ENCODE measurements at places on chromosomes 16 and 17.

DNA sequence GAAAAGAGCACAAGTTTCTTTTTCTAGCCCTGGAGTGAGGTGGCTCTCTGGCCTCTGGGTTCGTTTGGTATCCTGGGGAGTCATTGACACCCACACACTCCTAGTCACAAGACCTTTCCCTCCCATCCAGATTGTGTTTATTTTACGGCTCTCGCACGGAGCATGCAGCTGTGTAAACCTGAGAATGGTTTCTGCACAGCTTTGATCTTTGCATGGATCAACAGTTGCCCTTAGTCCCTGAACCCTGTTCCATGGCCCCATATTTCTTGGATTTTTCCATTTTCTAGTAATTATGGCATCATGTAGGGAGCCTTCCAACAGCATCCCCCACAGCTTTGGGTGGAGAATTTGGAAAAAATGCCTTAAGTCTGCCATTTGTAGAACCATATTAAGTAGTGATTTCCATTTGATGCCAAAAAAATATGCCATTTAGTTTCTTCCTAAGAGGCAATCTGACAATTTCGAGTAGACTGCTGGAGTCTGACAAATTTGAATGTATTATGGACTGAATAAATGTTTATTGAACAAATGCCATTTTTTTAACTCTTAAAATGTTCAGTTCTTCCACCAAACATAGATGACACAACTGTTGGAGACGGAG lies 197.7 kb downstream of the WWOX start:
- DNase-seq: no peak

- peak; percentile 77 for DNase-seq
These were observed 61.9 kb upstream of the CIBAR2 start for GRCh38 chr16:85173981-85174751.

GRCh38 chr17:40209404-40210093 lies 9.6 kb upstream of the WIPF2 start:
- DNase-seq: no peak

GRCh38 chr17:47875011-47875985 lies 20.7 kb upstream of the SP2 start:
- DNase-seq: no peak

GRCh38 chr17:35764123-35764991 lies 3.7 kb downstream of the C17orf50 start:
- DNase-seq: peak; percentile 91

- no peak for DNase-seq
These were observed 488.1 kb downstream of the XYLT1 start for GRCh38 chr16:16982614-16983013.

GRCh38 chr16:89052890-89053724 lies 40.5 kb upstream of the ACSF3 start:
- peak; percentile 66 for DNase-seq

DNA sequence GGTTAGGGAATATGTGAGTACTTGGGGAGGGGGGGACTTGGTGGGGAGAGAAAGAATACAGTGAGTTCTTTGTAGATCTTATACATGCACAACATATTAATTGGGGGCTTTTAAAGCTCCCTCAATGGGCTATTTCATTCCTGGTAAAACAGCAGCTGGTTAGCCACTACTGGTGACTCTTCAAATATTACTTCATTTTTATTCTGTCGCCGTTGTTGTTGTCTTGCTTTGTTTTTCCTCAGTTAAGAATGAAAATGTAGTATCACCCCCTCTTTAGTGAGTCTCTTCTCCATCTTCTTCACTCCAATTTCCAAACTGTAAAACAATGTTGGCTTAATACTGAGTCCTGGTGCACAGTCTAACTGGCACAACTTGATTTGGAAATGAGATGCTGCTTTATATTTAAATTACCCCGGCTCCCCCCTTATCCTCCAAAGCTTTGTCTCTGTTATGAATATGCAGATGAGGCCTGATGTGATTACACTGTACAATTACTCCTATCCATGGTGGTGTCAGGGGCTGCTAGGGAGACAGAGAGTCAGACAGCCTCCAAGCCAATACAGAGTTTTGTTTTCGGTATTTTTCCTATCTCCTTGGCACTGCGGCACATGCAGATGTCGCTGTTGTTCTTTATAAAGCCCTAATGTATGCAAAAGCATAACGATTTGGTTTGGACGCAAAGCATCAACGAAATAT lies 256.9 kb upstream of the PMFBP1 start:
- no peak for DNase-seq

GRCh38 chr17:65183736-65184135 lies 46.6 kb downstream of the RGS9 start:
- DNase-seq: peak; percentile 5

GRCh38 chr17:75273977-75274708 lies 3.1 kb upstream of the MIF4GD start:
- DNase-seq: peak; percentile 62

GRCh38 chr17:81200695-81201580 lies 21.8 kb downstream of the CEP131 start:
- peak; percentile 33 for DNase-seq

DNA sequence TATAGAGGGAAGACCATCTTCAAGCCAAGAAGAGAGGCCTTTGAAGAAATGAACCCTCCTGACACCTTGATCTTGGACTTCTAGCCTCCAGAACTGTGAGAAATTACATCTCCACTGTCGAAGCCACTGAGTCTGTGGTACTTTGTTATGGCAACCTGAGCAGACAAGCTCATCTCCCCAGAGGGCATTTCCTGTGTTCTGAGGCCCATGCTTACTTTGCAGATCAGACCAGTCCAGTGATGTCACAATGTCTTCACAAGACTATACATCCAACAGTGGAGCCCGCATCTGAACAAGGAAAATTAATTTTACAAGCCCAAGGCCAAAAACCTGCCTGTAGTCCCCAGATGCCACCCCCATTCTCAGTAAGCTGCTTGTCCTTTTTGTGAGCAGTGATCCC lies 14.8 kb upstream of the C17orf113 start:
- no peak for DNase-seq

DNA sequence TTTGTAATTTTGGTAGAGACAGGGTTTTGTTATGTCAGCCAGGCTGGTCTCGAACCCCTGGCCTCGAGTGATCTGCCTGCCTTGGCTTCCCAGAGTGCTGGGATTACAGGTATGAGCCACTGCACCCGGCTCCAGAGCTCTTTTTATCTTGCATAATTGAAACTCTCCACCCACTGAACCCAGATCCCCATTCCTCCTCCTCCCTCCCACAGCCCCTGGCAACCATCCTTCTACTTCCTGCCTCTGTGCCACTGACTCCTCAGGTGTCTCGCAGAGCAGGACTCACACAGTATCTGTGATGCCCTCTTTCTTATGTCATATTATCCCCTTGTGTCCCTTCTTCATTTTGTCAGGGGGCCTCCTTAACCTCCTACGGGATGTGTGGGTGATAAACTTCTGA lies 340.7 kb downstream of the SLC39A11 start:
- DNase-seq: no peak

GRCh38 chr17:83002118-83002805 lies 77.1 kb upstream of the METRNL start:
- no peak for DNase-seq

- no peak for DNase-seq
These were observed 131.0 kb upstream of the CIBAR2 start for GRCh38 chr16:85243308-85243707.

DNA sequence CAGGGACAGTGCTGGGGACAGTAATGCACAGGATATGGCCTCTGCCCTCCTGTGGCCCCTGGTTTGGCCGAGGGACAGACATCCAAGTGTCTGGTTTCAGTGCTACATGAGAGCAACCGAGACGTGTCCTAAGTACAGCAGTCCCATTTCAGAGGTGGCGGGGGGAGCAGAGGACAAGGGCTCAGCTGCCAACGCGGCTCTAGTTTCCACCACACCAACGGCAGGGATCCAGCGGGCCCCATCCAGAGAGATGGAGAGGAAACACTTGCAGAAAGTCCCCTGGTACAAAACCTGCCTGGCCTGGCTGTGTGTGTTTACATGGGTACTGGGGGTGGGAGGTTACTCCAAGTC lies 125.8 kb upstream of the SMURF2 start:
- DNase-seq: no peak

DNA sequence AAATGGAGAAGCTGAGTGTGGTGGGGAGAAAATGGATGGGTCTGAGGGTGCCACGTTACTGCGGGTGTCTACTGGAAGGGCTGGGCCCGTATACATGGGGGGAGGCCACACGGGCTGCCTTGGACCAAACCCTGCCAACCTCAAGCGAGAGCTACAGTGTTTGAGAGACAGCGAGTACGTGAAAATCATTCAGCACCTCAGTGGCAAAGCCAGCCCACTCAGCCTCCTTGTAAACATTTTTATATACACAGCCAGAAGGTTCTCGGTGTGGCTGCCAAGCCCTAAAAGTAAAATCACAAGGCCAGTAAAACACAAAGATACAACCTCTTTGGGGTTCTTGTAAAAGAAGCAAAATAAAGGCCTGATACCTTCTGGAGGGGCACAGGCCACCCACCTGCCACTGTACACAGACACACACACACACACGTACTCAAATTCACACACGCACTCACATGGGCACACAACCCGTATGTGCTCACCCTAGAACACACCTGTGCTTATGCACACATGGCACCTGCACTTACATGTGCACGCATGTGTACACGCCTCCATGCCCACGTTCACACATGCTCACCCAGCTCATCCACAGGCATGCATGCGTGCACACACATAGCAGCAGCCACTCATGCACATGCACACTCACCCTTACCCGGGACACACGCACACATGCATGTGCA lies 102.8 kb downstream of the GSG1L start:
- no peak for DNase-seq

DNA sequence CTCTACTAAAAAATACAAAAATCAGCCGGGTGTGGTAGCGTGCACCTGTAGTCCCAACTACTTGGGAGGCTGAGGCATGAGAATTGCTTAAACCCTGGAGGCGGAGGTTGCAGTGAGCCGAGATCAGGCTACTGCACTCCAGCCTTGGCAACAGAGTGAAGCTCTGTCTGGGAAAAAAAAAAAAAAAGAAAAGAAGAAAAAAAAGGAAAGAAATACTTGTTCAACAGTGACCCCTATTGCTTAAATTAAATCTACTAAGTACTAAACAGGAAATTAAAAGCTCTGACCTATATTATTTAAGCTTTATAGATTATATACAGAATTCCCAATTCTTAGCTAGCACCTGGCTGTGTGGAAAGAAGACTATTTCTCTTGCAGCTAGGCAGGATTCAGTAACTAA lies 48.9 kb downstream of the FBXL20 start:
- no peak for DNase-seq

- no peak for DNase-seq
These were observed 36.6 kb upstream of the TBX2 start for GRCh38 chr17:61362852-61363600.

GRCh38 chr17:72571813-72572396 lies 451.1 kb downstream of the SOX9 start:
- no peak for DNase-seq

DNA sequence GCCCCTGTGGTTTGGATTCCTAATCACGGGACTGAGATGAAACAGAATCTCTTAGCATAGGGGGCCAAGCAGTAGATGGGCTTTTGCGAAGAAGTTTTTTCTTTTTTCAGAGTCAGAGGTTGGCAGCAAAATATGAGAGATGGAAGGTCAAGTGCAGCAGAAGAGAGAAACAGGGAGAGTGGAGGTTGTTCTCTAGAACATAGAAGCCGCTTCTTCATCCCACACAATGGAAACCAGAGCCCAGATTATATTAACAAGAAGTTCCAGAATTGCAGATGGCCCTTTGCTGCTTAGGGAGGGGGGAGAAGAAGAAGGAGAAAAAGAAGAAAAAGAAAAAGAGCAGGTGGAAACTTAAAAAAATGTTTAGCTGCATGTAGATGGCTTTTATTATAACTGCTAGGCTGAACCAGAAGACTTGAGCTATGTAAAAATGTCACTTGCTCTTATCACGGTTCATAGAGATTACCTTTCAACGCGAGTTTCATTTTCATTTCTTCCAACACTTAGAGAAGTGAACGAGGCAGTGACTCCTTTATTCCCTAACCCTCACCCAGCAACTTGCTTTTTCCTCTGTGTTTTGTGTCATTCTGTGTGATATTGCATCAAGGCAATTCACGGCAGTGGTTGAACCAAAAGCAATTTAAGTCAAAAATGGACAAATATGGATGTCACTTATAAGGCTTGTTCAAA lies 737.5 kb downstream of the WWOX start:
- no peak for DNase-seq

DNA sequence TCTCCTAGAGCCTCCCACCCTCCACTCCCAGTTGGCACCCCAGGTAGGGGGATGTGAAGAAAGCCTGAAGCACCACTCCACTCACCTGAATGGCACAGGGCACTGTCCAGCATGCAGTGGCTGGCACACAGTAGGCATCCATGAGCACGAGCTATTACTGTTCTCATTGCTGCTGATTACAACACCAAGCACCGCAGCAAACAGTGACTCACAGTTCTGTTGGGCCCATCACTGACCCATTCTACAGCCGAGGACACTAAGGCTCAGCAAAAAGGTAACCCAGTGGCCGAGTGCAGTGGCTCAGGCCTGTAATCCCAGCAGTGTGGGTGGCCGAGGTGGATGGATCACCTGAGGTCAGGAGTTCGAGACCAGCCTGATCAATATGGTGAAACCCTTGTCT lies 2.7 kb downstream of the ZSCAN10 start:
- no peak for DNase-seq

DNA sequence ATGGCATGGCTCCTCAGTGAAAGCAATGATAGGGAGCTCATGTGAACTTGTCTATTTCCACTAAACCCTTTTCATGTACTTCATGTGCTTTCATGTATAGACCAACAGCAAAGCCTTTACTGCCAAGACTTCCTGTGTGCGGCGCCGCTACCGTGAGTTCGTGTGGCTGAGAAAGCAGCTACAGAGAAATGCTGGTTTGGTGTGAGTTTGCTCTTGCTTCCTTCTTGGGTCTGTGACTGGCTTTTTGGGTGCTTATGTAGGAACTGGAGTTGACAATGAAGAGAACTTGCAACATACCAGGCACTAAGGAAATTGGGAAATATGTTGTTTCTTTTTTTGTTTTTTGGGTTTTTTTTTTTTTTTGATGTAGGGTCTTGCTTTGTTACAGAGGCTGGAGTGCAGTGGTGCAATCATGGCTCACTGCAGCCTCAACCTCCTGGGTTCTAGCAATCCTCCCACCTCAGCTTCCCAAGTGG lies 5.7 kb downstream of the SNX11 start:
- no peak for DNase-seq

- no peak for DNase-seq
These were observed 46.9 kb downstream of the ACSM1 start for GRCh38 chr16:20650400-20651166.

DNA sequence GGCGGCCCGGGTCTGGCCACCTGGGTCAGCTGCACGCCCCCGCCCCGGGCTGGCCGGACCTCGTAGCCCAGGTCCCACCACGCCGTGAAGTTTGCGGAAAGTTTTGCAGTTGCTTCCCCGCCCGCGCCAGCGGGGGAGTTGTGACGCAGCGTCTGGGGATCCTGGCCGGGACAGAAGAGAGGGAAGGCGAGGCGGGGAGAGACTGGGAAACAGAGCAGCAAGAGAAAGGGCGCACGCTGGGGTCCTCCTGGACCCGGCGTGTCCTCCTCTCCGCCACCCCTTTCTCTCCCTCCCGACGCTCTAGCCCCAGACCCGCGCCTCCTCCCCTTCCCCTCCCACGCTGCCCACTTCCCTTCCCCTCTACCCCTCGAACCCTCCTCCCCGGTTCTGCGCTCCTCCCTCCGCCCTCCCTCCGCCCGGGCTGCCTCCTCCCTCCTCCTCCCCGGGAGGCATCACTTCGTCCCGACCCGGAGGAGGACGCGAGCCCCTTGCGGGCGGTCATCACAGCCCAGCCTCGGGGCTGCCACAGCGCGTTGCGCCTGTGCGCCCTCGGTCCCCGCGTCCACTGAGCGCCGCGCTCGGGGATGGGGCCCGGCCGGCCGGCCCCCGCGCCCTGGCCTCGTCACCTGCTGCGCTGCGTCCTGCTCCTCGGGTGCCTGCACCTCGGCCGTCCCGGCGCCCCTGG lies at the start of gene MRC2:
Gene MRC2 (plus strand): TSS at position 452 of the 685 bp plus-strand sequence. CDS start 133 bp downstream, at position 585.
- DNase-seq: peak; percentile 65

All from RWPE1 (cell line).